ENCODE measurements at places on chromosomes 3 and 15. TPM values are rescaled to one million over a fixed set of nuclear protein-coding genes. Genes with fewer than 3 reads are reported as not detected.

- no peak for DNase-seq
Observed at GRCh38 chr3:134699141-134699711, 48.4 kb upstream of the KY start.

DNA sequence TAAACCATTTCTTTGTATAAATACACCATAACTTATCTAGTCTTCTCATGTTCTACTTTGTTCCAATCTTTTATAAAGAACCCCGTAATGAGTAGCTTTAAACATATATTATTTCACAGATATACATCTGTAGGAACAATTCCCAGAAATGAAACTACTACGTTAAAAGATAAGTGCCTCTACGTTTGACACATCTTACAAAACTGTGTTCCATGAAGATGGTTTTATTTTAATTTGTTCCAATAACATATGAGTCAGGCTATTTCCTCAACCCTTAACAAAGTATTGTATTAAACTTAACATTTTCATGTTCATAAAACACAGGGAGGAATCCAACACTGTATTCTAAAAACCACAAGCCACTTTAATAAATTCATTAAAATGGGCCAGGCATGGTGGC lies 52.9 kb downstream of the TRPM7 start:
- no peak for DNase-seq

DNA sequence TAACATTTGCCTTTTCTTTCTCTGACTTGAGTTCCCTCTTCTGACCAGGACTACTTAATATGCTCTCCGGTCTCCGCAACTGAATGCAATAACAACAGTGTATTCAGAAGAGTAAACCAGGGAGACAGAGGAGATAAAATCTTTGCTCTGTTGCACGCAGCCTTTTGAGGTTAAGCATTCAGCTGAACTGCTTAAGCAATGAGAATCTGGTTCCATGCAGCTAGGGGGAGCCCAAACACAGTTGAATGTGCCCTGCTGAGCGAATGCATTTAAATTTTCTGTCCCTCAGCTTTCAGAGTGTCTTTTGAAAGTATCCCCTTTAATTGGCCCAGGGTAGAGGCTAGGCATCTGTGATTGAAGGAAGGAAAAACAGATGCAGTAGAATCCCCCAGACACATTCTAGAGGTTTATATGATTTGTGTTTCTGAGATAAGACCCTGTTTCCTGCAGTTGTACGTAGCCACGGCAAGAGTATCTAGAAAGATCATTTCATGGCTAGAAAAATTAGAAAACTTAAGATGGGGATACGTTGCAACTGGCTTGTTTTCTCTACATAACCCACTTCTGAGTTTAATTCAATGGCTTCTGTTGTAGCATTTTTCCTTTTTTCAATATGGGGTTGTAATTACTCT lies 309.6 kb downstream of the TUSC7 start:
- peak; percentile 49 for DNase-seq

GRCh38 chr3:136903899-136904298 lies 41.9 kb downstream of the NCK1 start:
- no peak for DNase-seq

GRCh38 chr15:42134617-42135245 lies 21.7 kb downstream of the PLA2G4F start:
- no peak for DNase-seq

- no peak for DNase-seq
Observed at GRCh38 chr3:38117163-38117716, 19.7 kb downstream of the ACAA1 start.

GRCh38 chr3:128427872-128428822 lies 38.5 kb downstream of the DNAJB8 start:
- DNase-seq: no peak

- DNase-seq: no peak
Observed at GRCh38 chr3:63387568-63387967, 109.5 kb downstream of the SYNPR start.

DNA sequence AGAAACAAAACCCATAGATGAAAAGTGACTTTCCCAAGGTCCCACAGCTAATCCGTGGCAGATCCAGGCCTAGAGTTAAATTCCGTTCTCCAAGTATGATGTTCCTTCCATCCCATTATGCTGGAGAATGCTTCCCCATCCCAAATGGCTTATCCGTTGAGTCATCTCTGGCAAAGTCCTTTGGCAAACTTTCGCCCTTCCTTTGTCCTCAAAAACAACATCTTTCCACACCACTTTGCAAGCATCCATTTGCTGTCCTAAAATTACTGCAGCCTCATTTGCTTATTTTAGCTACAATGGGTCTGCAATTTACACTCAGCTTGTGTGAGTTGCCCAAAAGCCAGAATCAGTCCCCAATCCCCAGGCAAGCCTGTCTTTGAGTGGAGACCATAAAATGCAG lies 304.0 kb upstream of the TLE3 start:
- peak; percentile 55 for DNase-seq

DNA sequence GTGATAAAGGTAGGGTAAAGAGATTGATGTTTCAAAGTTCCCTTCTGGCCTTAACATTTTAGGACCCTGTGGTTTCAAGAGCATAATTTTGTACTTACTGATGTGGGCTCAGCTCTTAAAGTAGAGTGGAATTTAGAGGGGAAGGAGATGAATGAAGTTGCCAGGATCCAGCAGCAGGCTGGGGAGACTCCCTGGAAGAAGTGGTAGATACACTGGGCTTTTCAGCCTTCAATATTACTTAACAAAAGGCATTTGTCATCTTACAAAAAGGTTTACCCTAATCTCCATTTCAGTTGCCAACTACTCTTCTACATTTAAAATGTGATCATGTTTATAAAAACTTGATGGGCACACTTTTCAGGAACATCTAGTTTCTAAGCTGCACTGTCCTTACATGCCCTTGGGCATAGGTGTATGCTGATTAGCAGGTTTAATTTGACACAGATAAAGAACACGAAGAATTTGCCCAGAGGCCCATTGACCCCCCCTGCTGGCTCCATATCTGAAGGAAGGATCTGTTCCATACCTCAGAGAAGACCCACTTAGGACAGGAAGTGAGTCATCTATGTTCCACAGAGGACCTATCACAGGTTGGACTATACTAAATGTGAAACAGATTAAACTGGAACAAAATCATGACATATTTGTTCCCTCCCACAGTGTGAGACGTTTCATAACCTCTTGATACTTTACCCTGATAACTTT lies 93.0 kb upstream of the LPP start:
- no peak for DNase-seq

GRCh38 chr3:44056446-44057240 lies 185.0 kb upstream of the TOPAZ1 start:
- no peak for DNase-seq

DNA sequence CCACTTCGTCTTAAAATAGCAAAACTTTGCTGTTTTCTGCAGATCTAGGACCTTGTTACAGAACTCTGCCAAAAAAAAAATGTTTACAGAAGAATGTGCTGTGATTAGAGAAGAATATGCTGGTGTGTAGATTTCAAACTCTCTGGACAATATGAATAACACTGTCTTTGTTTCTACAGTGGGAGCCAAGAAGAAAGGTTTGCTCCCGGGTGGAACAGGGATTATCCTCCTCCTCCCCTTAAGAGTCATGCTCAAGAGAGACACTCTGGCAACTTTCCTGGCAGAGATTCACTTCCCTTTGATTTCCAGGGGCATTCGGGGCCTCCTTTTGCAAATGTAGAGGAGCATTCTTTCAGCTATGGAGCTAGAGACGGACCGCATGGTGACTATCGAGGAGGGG lies 27.3 kb downstream of the RBM6 start:
- no peak for DNase-seq

DNA sequence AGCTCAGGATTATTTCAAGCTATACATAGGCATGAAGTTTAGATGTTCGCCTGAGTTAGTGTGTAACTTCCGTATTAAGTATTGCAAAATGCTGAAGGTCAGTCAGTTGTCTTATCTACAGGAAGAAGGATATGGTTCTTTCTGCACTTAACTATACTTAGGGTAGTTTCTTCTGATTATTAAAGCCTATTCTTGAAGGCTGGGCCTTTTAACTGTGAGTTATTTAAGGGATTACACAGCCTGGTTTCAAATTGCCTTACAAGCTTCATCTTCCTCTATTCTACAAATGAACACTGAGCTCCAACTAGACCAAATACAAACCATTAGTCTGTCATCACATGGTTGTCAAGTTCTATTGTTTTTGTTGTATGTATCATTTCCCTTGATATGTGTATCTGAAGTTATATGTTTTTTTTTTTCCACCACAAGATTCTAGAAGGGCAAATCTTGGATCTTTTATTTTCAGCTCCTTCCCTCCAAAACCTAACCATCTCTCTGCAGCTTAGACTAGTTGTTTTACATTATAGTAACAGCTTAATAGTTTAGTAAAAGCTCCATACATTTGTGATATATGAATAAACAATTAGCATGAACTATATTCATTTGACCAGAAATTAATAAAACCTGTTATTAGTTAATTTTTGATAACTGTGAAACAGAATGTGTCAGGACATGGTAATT lies 272.9 kb upstream of the KCNMB2 start:
- no peak for DNase-seq

GRCh38 chr3:192917028-192917403 lies 640 bp downstream of the MB21D2 start:
- no peak for DNase-seq

GRCh38 chr3:53269888-53270880 lies 14.4 kb upstream of the TKT start:
- no peak for DNase-seq

- DNase-seq: no peak
Observed at GRCh38 chr3:134911586-134912548, 116.8 kb downstream of the EPHB1 start.

GRCh38 chr3:12430086-12430485 lies 54.2 kb upstream of the TSEN2 start:
- DNase-seq: no peak

DNA sequence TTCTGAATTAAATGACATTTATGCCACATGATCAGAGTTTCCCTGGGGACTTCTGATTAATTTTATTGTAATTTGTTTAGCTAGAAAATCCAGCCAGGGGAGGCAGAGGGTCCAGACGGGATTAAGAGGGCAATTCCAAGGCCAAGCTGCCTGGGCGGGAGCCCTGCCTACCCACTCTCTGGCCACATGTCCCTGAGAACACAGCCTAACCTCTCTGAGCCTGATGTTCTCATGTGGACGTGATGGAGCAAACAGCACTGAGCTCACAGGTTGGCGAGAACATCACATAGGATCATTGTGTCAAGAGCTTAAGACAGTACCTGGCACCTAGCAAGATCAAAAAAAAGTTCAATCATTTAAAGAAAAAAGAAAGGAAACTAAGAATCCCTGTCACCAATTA lies 1.0 kb downstream of the LRRC2 start:
- no peak for DNase-seq

GRCh38 chr3:123819949-123820348 lies 64.2 kb downstream of the MYLK start:
- DNase-seq: no peak

GRCh38 chr3:68483601-68484000 lies 448.7 kb downstream of the TAFA4 start:
- no peak for DNase-seq

- no peak for DNase-seq
Observed at GRCh38 chr3:71010726-71011455, 572.6 kb downstream of the FOXP1 start.

DNA sequence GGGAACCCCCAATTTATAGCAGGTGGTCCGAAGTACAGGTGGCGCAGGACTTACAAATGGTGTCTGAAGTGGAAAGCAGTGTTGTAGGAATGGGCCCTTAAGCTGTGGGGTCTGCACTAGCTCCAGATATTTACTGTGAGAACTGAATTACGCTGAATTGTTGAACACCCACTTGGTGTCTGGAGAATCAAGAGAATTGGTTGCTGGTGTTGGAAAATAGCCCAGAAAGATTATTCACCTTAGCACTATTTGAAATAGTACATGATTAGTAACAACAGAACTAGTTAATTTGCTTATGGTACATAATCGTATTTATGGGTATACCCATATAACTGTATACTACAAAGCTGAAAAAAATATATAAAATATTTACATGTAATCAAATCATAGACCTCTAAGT lies 64.8 kb downstream of the ADAM10 start:
- no peak for DNase-seq

DNA sequence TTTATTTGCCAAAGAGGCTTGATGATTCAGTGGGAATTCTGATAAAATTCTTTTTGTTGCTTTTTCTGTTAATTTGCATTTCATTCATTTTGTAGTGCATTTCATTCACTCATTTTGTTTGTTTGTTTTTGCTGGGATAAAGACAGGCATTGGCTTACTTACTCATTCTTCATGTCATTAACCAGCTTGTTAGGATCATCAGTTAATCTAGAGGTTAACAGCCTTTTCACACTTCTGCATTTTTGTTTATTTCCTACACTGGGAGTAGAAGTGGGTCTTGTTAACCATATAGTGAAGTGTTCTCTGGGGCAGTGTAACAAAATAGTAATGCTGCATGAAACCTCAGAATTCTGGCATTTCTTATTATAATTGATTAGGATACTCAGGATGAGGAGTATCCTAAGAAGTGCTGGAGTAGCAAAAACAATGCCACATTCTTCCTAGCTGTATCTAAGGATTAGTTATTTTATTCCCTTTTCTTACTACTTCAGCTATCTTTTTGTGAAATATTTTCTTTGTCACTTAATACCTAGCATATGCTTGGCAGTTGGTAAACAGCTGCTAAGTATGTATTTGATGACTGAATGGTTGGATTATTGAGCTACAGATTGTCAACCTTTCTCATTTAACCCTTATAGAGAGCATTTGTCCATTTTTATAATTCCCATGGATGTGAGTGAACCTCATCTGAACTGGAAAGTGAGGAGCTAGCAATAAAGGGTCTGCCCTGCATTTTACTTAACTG lies 135.7 kb upstream of the LRRFIP2 start:
- no peak for DNase-seq

- DNase-seq: no peak
Observed at GRCh38 chr3:67083277-67083676, 85.2 kb downstream of the KBTBD8 start.

DNA sequence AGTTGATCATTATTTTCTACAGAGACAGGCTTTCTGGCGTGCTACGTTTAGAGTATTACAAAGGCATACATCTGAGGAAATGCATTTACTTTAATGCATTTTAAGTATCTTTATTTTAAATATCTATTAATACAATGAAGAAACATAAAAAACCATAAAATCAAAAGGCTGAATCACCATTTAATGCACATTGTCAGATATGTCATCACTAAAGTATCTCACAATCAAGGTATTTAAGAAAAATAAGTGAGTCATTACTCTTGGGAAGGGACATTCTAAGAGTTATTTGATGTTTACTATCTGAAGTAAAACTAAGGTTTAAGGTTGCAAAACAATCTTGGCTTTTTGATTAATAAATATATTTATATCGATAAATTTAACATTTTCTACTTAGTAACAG lies 102.2 kb downstream of the CTNNB1 start:
- no peak for DNase-seq

The CTXN2 gene
- polyA plus RNA-seq: not detected

The ANKRD63 gene
- 0.32 TPM for polyA plus RNA-seq

The MCF2L2 gene
- polyA plus RNA-seq: 0.25 TPM

The PTPN23 gene
- 21.3 TPM for polyA plus RNA-seq

The CAMP gene
- 1.5 TPM for polyA plus RNA-seq

The TTLL13 gene
- polyA plus RNA-seq: 0.20 TPM

The FHIT gene
- 7.1 TPM for polyA plus RNA-seq

The CFAP91 gene
- polyA plus RNA-seq: 0.56 TPM

The SCN11A gene
- 2.5 TPM for polyA plus RNA-seq

Measured in forelimb muscle (tissue), 1 donor.